ENCODE measurements at places on chromosomes 1 and 21.
A peak's percentile ranks its signal among the peaks of the same experiment; 100 is the strongest.

GRCh38 chr1:111813440-111814304 lies 58.0 kb downstream of the DDX20 start:
- no peak for DNase-seq

DNA sequence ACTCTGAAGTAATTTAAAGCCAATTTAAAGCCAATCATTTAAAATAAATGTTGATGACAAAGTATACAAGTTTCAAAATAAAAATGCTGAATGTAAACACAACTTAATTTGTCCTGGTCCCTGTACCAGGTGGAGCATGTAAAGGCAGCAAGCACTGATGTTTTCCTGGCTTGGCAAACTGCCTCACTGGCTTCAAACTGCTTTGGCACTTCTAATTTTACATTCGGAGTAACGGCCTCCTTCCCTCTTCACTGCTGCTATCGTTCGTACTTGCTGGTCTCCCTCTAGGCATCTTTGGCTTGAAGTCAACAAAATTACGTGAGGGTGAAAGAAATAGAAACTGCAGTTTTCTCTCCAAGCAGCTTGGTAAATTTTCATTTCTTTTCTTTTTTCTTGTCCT lies 287.9 kb downstream of the LTN1 start:
- no peak for DNase-seq

GRCh38 chr1:160192234-160192633 lies 1.9 kb downstream of the CASQ1 start:
- no peak for DNase-seq

DNA sequence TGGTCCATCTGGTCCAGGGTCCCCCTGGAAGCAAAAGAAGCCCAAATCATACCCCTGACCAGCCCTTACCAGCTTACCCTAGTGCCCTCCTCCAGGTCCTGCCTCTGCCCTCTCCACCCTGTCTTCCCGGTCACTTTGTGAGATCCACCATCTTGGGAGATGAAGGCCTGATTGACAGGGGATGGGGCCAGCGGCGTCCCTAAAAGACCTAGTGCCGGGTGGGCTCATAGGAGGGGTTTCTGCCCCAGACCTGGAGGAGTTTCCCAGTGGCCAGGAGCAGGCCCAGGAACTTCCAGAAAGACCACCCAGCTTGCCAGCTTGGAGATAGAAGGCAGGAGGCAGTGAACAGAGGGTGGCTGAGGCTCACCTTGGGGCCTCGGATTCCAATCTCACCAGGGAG lies 5.4 kb downstream of the COL9A2 start:
- no peak for DNase-seq

DNA sequence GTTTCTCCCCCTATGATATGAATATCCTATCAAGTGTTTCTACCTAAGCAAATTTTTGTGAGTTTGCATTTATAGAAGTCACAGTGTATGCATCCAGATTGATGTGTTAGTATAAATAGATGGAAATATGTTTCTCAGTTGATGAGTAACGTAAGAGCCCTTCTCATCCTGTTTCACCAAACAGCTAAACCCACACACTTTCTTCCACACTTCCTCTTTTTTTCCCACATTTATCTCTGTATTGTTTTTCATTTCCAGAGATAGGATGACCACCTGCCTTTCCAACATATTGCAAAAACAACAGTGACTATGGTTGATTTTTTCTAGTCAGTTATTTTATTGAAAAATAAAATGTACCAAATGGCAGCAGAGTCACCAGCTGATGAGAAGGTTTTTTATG lies 490.1 kb downstream of the NEGR1 start:
- no peak for DNase-seq

DNA sequence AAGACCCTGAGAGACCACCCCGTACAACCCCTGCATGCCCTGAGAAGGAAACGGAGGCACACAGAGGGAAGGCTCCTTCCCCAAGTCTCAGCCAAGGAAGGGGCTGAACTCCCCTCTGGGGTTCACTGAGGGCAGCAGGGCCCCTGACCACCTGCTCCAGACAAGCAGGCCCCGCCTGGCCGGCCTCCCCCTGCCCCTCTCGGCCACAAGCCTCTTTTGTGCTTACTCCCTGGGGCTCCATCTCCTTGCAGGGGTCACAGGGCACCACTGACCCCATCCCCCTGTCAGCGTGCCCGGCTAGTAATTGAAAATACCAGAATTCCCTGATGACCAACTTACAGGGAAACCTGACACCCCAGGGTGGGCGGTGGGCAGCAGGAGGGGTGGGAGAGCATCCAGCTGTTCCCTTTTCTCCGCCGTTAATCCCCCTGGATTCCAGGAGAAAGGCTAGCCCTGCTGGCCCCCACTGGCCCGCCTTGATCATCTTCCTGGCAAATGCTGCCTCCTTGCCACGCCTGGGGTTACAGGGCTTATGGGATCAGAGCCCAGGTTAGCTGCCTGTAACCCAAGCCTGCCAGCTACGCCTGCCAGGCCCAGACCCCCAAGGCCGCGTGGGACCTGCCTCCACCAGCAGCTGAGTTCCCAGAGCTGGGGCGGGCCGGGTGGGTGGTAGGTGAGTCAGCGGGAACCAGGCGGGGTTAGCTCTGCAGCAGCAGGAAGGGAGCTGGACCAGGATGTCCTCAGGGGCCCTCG lies 96.1 kb downstream of the LACTBL1 start:
- DNase-seq = no peak

GRCh38 chr1:64895500-64895899 lies 70.8 kb downstream of the JAK1 start:
- no peak for DNase-seq

- no peak for DNase-seq
Measured at GRCh38 chr1:11308699-11309224, 35.8 kb downstream of the UBIAD1 start.

- no peak for DNase-seq
Measured at GRCh38 chr1:161849518-161849917, 83.4 kb downstream of the ATF6 start.

- DNase-seq = peak; percentile 61
Measured at GRCh38 chr1:215526147-215526845, 40.8 kb upstream of the KCTD3 start.

DNA sequence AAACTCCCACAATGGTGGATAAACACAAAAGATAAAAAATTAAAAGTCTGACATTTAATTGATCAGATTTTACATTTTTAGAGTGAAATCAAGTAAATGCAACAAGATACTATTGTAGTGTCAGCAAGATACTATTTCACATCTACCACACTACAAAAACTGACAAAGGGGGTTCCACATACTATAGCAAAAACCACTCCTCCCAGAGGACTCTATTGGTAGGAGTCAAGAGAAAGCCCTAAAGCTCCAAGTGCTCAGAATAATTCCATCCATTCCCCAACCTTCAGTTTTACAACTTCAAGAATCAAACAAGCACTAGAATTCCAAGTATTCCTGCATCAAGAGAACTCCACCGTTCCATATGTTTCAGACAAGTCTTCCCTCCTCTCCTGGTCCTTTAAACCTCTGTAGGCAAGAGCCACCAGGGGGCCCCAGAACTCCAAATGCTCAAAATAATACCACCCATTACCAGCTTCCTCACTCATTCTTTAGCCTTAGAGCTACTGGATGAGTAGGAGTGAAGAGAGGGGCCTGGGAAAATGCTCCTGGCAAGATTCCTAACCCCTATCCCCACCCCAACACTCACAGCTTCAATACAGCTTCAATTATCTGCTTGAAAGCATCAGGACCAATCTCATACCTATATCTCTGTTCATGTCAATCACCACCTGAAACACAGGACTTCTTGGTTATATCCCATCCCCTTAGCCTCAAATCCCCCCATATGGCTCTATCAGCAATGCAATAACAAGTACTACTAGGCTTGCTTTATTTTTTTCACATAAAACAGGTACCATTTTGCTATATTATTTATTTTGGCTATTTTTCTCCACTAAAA lies 9.9 kb downstream of the TOR1AIP2 start:
- peak; percentile 48 for DNase-seq

DNA sequence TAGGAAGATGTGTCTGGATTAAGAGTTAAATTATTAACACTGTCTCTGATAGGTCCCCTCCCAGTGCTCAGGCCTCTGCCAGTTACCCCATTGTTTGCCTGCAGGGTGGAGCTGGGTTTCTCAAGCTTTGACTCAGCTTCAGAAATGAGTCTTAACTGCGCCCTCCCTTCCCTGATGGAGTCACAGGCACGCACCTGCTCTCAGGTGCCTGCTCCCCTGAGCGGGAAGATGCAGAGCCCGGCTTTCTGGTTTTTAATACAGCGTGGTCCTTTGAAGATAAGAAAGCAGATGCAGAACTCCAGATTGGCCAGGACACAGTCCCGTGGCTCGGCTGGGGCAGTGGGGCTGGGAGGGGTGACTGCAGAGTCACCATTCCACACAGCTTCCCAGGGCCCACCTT lies 3.2 kb upstream of the SPRR4 start:
- no peak for DNase-seq

GRCh38 chr1:87800006-87800405 lies 471.3 kb downstream of the LMO4 start:
- DNase-seq = no peak

DNA sequence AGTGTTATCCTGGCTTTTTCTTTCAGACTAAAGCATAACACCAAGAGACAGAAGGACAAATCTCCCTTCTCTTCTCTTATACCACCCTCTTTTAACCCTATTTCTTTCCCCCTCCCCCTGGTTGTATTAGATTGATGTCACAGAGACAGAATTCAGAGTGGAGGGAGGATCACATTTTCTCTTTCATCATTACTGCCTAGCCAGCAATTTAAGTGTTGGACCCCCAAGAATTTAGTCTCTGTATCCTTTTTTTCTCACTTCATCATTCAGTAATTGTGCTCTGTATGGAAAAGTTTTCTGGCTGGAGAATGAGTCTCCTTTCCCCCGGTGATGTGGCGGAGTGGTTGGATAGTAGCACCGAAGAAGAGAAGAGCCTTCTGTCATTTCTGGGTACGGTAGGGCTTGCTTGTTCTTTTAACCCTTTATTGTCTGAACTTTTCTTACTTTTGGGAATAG lies 124.8 kb downstream of the CLEC20A start:
- no peak for DNase-seq

DNA sequence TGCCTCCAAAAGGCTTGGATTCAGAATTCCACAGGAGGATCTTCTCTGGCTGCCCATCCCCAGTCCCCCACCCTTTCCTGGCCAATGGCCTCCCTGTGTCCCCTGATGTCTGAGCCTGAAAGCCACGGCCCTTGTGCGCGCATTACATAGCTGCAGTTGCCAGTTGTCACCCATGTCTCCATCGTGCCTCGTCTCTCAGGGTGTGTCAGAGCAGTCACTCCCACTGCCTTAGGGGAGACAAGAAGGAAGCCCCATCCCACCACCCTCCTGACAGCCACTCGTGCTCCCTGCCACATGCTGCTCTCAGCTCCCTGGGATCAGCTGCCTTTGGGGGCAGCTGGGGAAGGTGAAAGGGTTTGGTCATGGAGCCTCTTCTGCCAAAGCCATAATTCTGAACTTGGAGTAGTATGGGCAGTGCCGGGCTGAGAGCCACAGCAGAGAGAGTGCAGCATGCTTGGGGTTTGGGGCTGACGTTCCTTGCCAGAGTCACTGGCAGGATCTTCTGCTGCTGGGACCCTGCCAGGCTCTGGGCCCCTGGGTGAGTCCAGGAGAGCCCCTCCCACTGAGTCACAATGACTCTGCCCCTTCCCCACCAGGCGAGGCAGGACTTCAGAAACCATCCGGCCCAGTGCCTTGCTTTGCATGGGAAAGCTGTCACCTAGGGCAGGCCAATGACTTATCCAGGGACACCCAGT lies 285.9 kb upstream of the VAMP3 start:
- no peak for DNase-seq

DNA sequence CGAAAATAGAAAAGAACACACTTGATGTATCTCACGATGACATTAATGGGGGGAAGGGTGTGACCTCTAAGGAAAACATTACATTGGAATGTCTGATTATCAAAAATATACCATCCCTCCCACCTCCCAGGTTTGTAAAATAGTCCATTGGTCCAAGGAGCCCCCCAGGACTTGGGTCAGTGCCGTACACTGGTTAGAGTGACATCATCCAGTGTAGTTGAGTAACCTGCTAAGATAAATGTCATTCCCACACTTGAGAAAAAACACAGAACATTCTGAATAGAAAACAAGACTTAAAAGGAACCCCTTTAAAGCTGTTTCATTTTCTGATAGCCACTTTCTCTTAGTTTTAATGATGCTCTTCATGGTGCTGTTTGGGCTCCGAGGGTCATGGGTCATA lies 15.2 kb downstream of the DDX20 start:
- no peak for DNase-seq

DNA sequence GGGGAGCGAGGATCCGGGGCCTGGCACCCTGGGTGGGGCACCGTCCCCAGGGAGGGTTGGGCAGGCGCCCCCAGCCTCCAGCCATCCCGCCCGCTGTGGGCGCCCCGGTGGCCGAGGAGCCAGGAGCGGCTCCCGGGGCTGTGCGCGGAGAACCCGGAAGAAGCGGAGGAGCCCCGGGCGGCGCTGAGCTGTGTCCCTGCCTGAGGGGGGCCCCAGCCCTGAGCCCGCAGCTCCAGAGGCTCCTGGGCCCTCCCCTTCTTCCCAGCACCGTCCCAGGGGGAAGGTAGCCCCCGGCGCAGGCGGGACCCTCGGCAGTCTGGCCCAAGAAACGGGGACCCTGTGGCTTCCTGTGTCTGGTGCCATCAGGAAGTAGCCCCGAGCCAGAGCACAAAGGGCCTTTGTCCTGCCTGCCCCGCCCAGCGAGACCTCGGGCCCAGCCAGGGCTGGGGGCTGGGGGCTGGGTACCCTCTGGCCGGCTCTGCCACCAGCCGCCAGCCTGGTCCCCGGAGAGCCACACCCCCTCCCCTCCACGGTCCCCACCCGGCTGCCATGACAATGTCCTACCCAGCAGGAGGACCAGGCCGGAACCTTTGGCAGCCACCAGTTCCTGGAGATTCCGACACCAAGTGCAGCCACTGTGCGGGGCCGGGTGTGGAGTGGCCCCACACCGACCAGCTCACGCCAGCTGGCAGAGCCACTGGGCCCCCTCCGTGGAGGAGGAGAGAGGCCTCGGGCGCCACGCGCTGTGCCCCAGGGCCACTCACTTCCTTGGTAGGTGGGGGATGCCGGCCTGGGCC lies 15.6 kb upstream of the TTLL10 start:
- DNase-seq = no peak

All from NCI-H1105 (cell line).